ENCODE measurements at places on chromosomes 13 and 19.

GRCh38 chr13:28349371-28349770 lies 145.6 kb downstream of the FLT1 start:
- DNase-seq, result no peak

DNA sequence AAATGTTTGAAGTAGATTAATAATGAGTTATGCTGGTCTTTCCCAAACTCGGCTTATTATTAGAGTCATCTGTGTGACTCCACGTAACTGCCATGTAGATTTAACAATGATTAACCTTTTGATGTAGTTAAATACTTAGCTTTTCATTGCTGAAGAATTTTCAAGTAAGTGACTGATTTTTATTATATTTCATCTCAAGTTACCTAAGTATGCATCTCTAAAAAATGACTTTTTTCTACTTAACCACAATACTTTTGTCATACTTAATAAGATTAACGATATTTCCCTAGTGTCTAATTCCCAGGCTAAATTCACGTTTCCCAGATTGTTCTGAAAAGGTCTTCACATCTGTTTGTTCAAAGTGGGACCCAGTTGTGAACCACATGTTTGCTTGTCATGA lies 17.8 kb downstream of the BIVM start:
- no peak for DNase-seq

- no peak for DNase-seq
Observed at GRCh38 chr13:43316281-43316680, 292.9 kb downstream of the DNAJC15 start.

- no peak for DNase-seq
Observed at GRCh38 chr13:98890925-98891324, 86.9 kb downstream of the DOCK9 start.

DNA sequence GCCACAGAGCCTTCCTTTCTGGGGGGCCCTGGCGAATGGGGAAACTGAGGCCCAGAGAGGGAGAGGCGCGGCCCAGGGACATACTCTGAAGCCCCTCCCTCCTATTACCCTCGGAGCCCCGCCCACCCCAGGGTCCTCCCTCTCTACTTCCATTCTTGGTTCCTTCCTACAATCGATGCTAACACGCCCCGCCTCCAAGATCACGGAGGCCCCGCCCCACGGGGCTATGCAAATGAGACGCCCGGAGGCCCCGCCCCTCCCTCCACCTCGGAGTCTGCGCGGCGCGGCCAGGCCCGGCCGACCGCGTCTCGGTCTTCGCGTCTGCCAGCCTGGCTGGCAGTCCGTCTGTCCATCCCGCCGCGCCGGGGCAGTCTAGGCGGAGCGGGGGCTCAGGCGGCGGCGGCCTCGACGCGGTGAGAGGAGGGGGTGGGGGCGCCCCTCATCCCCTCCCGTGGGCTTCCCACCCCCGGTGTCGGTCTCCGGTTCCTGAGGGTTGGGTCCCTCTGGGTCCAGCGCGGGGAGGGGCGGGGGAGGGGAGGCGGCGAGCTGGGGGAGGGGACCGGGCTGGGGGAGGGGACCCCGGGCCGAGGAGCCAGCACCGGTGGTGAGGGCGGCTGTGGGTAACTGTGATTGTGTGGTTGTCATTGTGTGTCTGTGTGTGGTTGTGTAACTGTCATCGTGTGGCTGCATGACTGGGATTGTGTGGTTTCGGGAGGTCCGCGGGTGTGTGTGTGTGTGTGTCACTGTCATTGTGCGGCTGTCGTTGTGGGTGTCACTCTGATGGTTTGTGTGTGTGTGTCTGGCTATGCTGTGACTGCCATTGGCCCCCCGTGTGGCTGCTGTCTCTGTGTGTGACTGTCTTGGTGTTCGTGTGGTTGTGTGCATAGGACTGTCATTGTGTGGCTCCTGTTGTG lies at the start of gene PLPPR2:
Gene PLPPR2 (plus strand): TSS at position 273 of the 914 bp plus-strand sequence. CDS start 2,242 bp downstream, outside the sequence.
- DNase-seq, result peak; percentile 90
